ENCODE measurements at places on chromosomes 4 and X. TPM values are rescaled to one million over a fixed set of nuclear protein-coding genes. Genes with fewer than 3 reads are reported as not detected.

Gene GLA
- total RNA-seq, result 17.3 TPM

Gene AMTN
- total RNA-seq, result not detected

Gene NUDT11
- total RNA-seq, result 0.78 TPM

Gene DDIT4L
- not detected for total RNA-seq

Gene RASL11B
- not detected for total RNA-seq

All from naive thymus-derived CD4-positive, alpha-beta T cell (primary cell).